Sciatic nerve (tissue), 2 donors: ENCODE measurements at places on chromosomes 7 and 10. TPM values are rescaled to one million over a fixed set of nuclear protein-coding genes. Genes with fewer than 3 reads are reported as not detected.
A peak's percentile ranks its signal among the peaks of the same experiment; 100 is the strongest.

- no peak for DNase-seq
Observed at GRCh38 chr7:22435105-22435504, 64.9 kb downstream of the STEAP1B start.

DNA sequence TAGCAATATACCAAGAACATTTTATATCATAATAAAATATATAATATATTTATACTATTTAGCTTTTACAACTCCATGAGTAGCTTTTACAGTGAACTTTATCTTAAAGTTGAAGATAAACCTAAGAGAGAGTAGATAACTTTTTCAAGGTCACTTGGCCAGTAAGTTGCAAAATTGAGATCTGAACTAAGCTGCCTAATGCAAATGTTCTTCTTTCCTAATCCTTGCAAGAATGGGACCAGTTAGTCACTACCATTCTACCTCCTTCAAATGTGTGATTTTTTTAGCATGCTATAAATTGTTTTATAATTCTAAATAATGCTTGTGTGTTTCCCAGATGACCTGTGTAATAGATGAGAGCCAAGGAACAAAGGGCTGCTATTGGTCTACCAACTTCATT lies 47.8 kb downstream of the CH25H start:
- no peak for DNase-seq

GRCh38 chr10:20228729-20229128 lies 412.5 kb downstream of the PLXDC2 start:
- no peak for DNase-seq

GRCh38 chr10:6406220-6407033 lies 173.6 kb downstream of the PRKCQ start:
- DNase-seq, result no peak

GRCh38 chr10:62578301-62578700 lies 204.1 kb downstream of the ZNF365 start:
- no peak for DNase-seq

DNA sequence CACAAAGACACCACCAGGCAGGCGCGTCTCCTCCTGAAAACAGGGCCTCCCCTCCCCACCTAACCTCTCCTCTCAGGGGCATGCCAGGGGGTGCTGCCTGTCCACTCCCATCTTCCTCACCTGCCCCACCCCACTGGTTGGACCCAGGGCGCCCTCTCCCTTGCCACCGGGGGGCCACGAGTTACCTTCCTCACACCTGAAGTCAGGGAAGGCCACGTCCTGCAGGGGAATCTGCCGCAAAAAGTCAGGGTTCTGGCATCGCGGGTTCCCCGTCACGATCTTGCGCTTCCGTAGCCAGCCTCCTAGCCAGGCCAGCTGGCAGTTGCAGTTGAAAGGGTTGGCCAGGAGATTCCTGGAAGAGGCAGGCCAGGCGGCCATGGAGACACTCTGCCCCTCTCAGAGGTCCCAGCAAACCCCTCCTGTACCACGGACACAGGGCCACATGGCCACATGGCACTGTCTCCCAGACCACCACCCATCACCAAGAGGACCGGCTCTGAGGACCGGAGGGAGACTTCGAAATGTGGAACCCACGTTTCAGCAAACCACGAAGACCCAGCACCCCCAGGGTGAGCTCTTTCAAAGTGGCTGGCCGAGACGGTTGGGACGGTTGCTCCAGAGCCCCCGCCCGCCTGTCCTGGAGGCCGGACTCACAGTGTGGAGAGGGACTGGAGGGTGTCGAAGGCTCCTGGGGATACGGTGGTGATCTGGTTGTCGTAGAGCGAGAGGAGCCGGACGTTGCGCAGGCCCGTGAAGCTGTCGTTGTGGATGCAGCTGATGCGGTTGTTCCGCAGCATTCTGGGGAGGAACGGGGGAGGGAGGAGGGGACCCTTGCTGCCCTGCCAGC lies 142.8 kb downstream of the SLIT1 start:
- DNase-seq, result no peak

- DNase-seq, result no peak
Observed at GRCh38 chr10:32326119-32326518, 20.8 kb downstream of the EPC1 start.

- no peak for DNase-seq
Observed at GRCh38 chr7:121871188-121871587, 1.8 kb upstream of the PTPRZ1 start.

DNA sequence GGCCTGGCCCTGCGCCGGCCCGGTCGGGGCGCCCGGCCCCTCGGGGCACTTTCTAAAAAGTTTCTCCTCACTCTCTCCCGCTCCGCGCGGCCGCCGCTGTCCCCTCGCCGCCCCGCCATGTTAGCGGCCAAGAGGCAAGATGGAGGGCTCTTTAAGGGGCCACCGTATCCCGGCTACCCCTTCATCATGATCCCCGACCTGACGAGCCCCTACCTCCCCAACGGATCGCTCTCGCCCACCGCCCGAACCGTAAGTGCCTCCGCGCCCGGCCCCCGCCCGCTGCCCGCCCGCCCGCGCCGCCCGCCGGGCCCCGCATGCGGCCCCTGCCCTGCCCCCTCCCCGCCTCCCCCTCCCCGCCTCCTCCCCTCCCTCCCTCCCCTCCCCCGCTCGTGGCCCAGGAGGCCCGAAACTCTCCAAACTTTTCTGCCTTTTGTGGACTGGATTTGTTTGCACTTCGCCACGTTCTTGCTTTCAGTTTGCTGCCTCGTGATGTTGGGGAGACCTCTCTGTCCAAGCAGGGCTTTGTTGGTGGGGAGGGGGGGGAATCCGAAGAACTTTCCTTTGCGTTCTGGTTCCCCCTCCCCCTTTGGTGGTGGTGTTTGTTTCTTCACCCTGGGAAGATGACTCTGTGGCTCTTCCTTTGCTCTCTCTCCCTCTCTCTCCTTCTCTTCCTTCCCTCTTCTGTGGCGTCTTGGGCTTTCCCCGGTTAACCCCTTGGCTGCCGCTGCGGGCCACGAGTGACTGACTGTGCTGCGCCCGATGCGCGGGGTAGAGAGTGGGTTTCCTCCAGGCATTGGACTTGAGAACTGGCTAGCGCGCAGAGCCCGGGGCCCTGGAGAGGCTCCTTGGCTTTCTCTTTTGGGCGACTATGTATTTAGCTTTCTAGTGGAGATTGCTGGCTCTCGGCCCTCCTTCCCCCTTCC lies 1.6 kb downstream of the TCF7L2 start:
- peak; percentile 83 for DNase-seq

GRCh38 chr10:116696919-116697318 lies 45.4 kb downstream of the HSPA12A start:
- no peak for DNase-seq

DNA sequence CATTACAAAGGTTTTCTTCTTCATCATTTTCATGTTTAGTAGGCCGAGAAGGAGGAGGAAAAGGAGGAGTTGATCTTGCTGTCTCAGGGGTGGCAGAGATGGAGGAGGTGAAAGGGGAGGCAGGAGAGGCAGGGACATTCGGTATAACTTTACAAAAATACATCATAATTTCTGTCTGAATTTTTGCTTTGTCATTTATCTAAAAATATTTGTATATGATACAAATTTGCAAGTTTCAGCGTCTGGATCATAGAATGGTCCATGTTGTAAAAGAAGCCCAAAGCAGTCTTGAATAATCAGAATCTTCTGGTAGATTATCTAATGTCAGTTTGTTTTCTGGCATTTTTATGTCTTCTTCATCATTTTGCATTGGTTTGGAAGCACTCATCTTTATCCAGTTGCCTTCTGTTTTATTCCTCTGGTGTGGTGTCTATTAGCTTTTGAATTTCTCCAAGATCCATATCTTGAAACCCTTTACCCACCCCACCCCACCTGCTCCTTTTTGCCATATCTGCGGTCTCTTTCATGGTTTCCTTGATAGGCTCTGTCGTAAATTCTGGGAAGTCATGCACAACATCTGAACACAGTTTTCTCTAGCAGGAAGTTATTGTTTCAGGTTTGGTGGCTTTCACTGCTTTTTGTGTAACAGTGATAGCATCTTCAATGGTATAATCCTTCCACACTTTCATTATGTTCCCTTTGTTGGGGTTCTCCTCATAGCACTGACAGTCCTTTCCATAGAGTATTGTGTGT lies 95.0 kb downstream of the ST7 start:
- DNase-seq, result no peak

DNA sequence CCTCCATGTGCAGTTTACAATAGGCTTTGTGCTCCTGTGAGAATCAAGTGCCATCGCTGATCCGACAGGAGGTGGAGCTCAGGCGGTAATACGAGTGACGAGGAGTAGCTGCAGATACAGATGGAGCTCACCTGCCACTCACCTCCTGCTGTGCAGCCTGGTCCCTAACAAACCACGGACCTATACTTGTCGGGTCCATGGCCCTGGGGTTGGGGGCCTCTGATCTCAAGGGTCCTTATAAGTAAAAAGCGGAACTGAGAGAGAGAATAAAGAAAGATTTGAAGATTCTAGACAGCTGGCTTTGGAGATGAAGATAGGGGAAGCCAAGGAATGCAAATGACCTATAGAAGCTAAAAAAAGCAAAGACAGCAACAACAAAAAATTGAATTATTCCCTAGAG lies 130.6 kb downstream of the PLXDC2 start:
- no peak for DNase-seq

- DNase-seq, result no peak
Observed at GRCh38 chr10:43453266-43453831, 16.4 kb downstream of the ZNF487 start.

DNA sequence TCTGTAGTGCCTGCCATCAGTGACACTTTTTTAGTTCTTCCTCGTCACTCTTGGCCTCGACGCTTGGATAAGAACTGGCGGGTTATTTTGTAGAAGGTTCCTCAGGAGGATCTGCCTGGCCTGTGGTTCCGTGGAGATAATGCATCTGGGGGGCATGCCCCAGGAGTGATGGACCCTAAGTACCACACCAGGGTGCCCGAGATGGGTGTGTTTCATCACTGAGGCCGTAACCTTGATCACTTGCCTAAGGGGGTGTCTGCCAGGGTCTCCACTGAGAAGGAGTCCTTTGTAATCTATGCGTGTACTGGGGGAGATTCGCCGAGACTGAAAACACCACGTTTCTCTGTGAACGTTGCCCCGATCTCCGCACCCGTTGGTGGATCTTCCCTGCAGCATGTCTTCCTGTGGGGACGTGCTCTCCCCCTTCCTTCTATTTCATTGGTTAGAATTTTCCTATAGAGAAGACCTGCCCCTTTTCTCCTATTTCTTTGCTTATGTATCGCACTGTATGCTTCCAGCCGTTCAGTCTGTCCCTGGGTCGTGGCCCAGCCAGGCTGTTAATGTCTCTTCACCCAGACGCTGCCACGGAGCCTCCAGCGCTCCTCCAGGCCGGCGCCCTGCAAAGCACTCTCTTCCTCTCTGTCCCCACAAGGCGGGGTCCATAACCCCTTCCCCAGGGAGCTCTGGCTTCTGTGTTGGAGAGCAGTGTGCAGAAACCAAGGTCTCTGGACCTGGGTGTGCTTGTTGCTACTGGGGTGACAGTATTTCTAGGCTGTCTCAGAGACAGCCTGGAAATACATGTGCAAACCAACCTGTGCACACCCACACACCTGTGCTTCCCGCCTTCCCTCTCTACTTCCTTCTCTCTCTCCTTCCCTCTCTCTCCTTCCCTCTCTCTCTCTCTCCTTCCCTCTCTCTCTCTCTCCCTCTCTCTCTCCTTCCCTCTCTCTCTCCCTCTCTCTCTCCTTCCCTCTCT lies 14.4 kb upstream of the DPYSL4 start:
- DNase-seq, result no peak

GRCh38 chr10:62620491-62620890 lies 184.0 kb upstream of the ADO start:
- no peak for DNase-seq

GRCh38 chr7:105862276-105862675 lies 14.1 kb downstream of the ATXN7L1 start:
- DNase-seq, result no peak

The HOXA9 gene
- total RNA-seq, result 7.1 TPM

The SLC18A2 gene
- total RNA-seq, result 1.2 TPM

The RET gene
- total RNA-seq, result 0.80 TPM

The NPSR1 gene
- not detected for total RNA-seq

The ANKRD1 gene
- total RNA-seq, result 0.36 TPM

The GJD4 gene
- not detected for total RNA-seq

The DOCK4 gene
- 51.2 TPM for total RNA-seq

The KCNIP2 gene
- 18.9 TPM for total RNA-seq
